ENCODE measurements at places on chromosomes 2 and 18. TPM values are rescaled to one million over a fixed set of nuclear protein-coding genes. Genes with fewer than 3 reads are reported as not detected.

The LRP2 gene
- total RNA-seq, result not detected

The HOXD1 gene
- total RNA-seq, result not detected

The GPR45 gene
- not detected for total RNA-seq

The REG3G gene
- total RNA-seq, result not detected

The FER1L5 gene
- total RNA-seq, result not detected

The GREB1 gene
- 0.69 TPM for total RNA-seq

The IRS1 gene
- 3.2 TPM for total RNA-seq

The M1AP gene
- total RNA-seq, result not detected

The TSPYL6 gene
- total RNA-seq, result not detected

The TDRD15 gene
- total RNA-seq, result 0.58 TPM

The IL1R2 gene
- not detected for total RNA-seq

The HNRNPLL gene
- 8.8 TPM for total RNA-seq

The SFT2D3 gene
- total RNA-seq, result 9.6 TPM

The ADD2 gene
- 15.4 TPM for total RNA-seq

The AMER3 gene
- total RNA-seq, result not detected

The ALPI gene
- not detected for total RNA-seq

The STAT4 gene
- total RNA-seq, result 15.1 TPM

The GCG gene
- total RNA-seq, result not detected

The MC4R gene
- not detected for total RNA-seq

Measured in activated B cell treated with CpG ODN at 0.5 μM for 24 hours (primary cell).